ENCODE measurements at places on chromosomes 3 and 15.

GRCh38 chr3:126133606-126134005 lies 46.8 kb downstream of the ALDH1L1 start:
- DNase-seq, result no peak

GRCh38 chr3:57582474-57583168 lies 14.5 kb downstream of the ARF4 start:
- DNase-seq, result no peak

GRCh38 chr15:63044645-63045464 lies 2.3 kb downstream of the TPM1 start:
- no peak for DNase-seq

DNA sequence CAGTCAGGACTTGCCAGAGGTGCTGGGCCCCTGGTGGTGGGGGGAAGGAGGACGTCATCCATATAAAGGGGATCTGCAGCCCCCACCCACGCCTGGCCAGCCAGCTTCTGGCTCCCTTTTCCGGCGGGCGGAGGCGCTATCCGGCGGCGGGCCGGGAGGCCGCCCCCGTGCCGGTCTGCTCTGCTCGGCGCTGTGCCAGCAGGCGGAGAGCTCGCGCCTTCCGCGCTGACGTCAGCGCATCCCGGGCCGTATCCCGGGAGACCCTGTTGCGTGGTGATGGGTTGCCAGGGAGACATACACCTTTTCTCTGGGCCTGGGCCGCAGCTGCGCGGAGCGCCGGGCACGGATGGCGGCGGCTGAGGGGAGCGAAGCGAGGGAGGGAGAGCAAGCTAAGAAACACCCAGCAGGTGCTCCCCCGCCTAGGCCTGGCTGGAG lies 1.1 kb downstream of the FAM131A start:
- peak; percentile 71 for DNase-seq

GRCh38 chr3:151835751-151836525 lies 22.0 kb downstream of the AADAC start:
- no peak for DNase-seq

DNA sequence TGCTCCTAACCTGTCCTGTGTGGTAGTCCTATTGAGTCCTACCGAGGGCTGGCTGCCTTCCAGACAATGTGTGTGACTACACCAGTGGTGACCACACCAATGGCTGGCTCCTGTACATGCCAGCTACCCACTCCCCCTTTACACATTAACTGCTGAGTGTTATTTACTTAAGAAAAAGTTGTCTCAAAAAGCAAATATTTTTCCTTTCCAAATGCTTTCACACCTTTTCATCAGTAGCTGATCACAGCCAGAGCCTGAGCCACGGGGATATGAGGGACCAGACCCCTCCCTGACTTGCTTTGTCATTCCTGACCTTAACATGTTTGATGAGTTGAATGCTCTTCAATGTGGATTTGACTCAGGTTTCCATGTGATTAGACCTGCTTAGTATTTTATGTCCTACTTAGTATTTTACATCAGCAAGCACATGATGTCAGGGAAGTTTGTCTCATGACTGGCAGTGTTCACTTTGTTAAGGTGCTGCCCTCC lies 29.6 kb upstream of the GREM1 start:
- DNase-seq, result peak; percentile 66

DNA sequence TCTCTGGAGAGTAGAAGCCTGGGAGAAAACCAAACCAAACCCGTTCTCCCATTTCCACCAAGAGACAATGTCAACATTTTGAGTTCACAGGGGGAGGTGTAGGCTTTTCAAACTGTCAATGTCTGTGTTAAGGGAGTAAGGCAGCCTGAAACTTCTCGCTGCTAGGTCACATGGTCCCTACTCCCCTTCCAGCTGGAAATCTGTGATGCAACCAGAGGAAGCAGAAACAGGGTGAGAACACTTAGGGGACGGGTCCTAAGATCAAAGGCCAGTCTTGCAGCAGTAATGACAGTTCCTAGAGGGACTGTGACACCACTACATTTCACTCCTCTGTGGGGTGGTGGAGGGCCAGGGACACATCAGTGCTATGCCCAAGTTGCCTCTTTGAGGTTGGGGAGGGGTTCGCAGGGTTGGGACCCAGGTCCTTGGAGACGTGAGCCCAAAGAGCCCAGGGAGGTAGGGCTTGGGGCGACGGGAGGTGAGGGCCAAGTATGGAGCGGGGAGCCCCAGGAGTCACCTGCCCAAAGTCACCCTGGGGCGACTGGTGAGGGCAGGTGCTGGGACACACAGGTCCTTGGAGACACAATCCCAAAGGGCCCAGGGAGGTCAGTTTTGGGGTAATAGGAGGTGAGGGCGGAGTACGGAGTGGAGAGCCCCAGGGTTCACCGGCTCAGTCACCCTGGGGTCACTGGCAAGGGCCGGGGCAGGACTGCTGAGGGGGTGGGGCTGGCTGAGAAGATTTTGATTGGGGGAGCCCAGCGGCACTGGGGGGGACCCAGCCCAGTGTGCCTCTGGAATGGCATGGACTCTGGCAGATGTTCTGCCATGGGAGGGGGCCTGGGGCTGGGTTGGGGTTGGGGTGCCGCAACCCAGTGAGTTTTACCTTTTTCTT lies 582 bp downstream of the GOLGA6L2 start:
- no peak for DNase-seq

- no peak for DNase-seq
Measured at GRCh38 chr3:192904632-192905289, 12.9 kb downstream of the MB21D2 start.

GRCh38 chr15:93413745-93414144 lies 324.7 kb upstream of the RGMA start:
- DNase-seq, result no peak

DNA sequence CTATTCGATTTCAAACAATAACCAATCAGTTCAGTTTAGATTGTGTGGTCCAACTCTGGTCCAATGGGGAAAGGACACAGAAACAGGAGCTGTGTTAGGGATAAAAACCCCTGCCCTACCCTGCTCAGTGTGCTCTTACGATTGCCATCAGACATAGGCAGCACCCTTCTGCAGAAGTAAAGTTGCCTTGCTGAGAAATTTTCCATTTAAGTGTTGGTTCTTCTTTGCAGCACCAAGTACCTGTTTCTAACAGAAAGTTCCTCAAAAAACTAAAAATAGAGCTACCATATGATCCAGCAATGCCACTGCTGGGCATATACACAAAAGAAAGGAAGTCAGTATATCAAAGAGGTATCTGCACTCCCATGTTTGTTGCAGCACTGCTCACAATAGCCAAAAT lies 206.2 kb upstream of the CNTN4 start:
- no peak for DNase-seq

- no peak for DNase-seq
Measured at GRCh38 chr15:37219211-37219701, 118.9 kb upstream of the MEIS2 start.

DNA sequence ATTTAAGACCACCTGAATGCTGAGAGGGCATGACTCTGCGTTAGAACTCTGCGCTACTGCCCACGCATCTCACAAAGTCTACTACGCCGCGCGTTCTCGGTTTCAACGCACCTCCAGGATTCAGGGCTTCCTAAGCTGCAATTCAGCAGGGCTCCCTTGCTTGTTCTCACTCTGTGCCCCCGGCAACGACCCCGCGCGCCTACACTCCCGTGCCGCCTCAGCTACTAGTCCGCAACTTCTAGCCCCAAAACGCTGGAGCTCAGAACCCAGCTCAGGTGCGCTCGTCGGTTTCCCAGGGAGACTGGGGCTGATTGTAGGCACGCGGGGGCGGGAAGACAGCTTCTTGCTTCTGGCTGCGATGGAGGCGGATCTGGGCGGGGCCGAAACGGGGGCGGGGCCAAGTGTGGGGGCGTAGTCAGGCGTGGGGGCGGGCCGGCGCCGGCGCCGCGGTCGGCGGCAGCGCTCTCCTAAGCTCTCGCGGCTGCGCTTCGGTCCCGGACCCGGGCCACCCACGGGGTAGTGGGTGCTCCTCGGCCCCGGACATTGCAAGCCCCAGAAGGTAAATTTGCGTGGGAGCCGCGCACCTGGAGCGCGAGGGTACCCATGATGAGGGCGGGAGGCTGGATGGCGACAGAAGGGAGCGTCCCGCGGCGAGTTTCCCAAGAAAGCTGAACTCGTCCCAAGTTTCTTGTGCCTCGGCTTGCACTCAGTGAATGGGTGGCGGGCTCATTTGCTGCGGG lies at the start of gene ARHGEF26:
ARHGEF26 (plus strand) TSS at position 430 of the 740 bp plus-strand sequence. CDS start 603 bp downstream, outside the sequence.
- DNase-seq, result peak; percentile 35

DNA sequence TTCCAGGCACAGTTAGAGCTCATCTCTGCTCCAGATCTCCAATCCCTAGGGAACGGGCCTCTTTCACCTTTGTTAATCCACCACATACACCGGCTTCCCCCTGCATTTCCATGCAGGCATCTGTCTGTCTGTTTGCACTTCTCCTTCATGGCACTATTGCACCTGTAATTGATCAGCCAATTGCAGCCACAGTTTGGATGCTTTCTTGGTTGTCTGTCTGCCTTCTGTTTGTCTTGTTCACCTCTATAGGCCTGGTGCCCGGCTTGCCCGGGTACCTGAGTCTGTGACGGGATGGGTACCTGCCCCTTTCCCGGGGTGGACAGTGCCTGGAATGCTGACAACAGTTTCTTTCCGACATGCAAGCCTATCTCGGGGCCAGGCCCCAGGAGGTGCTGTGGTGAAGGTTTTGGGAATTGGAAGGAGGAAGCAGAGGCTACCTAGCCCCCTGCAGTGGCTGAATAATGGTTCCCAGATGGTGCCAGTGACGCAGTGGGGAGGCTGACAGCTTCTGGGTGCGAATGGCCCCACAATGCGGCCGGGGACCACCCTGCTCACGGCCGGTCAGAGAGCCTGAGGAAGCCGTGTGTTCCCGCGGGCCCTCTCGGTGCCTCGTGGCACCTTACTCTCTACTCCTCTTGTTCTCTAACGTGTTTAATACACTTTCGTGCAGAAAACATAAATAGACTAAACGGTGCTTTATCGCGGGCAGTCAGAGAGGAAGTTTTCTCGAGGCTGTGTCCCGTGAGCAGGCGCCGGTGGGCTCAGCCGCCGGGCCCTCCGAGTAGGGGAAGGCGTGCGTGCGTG lies 31.3 kb upstream of the RAB6B start:
- no peak for DNase-seq

DNA sequence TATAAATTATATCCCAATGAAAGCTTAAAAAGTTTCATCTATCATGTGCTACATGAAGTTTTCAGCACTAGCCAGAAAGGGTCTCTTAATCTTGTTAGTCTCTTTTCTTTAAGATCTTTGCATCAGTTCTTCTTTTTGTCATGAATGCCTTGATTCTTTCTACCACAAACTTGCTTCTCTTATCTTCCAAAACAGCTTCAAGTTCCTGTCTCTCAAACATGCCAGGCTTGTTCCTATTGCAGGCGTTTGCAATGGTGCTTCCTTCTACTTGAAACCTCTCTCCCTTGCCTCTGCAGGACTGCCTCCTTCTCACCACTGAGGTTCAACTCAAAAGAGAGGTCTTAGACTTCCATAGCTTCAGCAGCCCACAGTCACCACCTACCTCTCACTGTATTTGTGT lies 104.3 kb upstream of the FRMD4B start:
- no peak for DNase-seq

DNA sequence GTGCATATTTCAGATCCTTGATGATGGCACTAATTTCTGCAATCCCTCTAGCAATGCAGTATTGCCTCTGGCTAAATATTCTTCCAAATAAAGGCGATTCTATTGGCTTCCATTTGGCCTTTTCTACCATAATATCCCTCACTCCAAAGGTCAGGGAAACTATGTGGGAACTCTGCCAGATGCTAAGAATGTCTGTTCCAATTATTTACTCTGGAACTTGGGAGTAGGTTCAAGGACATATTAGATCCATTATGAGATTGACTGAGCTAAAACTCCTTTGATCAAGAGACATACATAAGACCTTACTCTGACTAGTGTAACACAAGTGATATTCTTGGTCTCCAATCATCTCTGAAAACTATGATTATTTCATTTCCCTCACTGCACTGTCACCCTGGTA lies 674.5 kb upstream of the NECTIN3 start:
- DNase-seq, result no peak

Measured in NCI-H2029 treated with DMSO at 0.1 percent for 48 hours (cell line).